ENCODE measurements at places on chromosomes 4 and X.

- DNase-seq: no peak
These were observed 13.1 kb upstream of the FAM13A start for GRCh38 chr4:89070041-89070440.

DNA sequence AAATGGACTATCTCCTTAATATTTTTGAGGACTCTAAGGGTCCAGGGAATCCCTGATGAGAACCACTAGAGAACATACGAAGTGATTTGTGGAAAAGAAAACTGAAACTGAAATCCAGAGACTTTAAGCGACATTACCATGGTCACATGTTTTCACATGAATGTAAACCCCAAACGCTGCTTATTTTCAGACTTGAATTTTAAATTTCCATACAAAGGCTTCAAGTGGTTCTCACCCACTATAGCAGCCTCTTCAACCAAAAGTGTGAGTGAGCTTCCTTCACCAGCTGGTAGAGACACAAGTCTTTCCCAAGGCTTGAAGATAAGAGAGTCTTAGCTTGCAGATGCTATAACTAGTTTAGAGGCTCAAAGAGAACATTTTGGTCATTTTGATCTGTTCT, 232.7 kb downstream of the MGST2 start:
- no peak for DNase-seq

- peak; percentile 6 for DNase-seq
These were observed 87.2 kb downstream of the AREG start for GRCh38 chr4:74531963-74532794.

DNA sequence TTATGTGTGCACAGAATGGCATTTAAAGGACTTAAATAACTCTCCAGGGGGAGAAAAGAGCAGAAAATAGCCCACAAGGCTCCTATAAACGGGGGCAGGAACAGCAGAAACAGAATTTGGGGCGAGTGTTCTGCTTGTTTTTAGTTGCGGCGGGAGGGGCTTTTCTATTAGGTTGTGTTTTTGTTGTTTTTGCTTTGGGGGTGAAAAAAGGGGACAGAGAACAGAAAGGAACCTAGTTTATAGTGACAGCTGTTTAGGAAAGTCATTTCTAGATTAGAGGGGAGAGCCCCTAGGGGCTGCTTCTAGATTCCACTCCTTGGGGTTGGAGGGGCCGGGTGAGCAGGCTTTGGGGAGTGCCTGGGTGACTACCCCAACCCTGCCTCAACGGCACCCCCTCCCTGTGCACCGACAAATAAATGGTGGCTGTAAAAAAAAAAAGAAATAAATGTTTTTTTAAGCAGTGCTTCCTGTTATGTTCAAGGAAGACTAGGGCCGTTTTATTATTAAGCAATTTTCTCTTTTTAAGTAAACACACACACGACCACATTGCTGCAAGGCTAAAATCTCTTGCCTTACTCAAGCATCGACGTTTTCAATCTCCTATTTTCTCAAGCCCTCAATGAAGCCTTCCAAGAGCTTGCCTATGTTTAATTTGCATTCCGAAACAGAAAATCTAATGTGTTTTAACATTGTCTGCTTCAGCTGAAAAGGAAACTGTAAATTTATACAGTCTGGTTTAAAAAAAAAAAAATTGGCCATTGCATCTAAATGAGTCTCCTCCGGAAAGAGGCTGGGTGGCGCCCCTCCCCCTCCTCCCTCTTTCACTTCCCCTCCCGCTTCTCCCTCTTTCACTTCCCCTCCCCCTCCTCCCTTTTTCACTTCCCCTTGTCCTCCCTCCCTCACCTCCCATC, 123.3 kb upstream of the TBL1X start:
- no peak for DNase-seq

GRCh38 chr4:84697615-84698201, 114.8 kb downstream of the CDS1 start:
- no peak for DNase-seq

DNA sequence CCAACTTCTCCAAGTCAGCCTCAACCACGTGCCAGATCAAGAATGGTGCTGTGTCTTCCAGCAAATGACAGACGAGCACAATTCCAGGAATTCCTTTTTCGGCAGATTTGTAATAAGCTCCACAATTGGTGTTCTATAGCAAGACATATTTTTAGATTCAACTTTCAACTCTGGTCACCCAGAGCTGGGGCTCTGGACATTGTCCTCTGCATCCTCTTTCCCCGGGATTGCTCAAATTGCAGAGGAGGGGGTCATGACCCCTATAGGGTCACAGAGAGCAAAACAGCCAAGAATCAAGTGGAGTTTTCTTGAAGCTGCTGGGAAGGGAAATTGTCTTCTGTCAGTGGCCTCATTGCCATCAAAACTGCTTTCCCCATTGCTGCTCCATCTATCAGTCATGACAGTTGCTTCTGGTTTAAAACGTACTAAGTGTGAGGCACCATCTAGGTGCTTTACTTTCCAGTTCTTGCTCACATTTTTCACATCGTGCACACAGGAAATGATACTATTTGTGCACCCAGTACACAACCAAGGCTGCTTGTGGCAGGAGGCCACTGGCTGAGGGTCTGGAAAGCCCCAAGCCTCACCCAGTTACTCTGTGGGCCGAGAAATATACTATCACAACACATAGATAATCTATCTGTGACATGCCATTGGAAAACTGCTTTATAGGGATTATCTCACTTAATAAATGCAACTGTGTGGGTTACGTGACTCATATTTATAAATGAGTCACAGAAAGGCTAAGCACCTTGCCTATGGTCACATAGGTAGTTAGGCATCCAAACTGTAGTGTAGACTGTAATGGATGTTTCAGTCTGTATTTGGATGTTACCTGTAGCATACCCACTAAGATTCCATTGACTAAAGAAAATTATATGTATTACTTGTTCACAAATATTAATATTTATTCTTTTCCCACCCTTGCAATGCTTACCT, 91.7 kb upstream of the PHOX2B start:
- DNase-seq: no peak

DNA sequence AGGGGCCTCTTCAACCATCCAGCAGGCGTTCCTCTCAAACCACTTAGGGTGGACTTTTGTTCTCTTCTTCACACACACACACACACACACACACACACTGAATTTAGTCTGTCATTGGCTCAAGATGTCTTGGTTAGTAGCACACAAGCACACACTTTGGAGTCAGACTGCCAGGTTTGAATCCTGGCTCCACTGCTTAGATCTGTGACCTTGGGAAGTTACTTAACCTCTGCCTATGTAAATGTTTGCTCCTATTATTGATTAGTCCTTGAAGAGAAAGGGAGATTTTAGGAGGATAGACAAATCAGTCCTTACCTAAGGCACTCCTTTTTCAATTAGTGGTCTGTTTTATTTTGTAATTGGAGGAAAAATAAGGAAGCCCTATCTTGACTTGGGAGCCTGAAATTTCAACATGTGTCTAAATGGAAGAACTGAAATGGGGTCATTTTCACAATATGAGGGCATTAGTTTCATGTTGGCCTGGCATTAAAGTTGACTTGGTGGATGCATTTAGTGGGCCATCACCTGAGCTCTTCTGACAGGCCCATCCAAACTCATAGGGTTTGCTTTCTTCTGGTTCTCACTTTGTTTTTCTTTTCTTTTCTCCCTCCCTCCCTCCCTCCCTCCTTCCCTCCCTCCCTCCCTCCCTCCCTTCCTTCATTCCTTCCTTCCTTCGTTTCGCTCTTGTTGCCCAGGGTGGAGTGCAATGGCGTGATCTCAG, 13.3 kb upstream of the TMEM131L start:
- DNase-seq: no peak

GRCh38 chrX:71532078-71532752, 689 bp upstream of the OGT start:
- no peak for DNase-seq

- no peak for DNase-seq
These were observed 1.8 kb downstream of the CPEB2 start for GRCh38 chr4:15003891-15004738.

GRCh38 chr4:95835672-95836071, 4.2 kb upstream of the PDHA2 start:
- no peak for DNase-seq

GRCh38 chrX:48468693-48469691, 1.1 kb downstream of the SLC38A5 start:
- no peak for DNase-seq

DNA sequence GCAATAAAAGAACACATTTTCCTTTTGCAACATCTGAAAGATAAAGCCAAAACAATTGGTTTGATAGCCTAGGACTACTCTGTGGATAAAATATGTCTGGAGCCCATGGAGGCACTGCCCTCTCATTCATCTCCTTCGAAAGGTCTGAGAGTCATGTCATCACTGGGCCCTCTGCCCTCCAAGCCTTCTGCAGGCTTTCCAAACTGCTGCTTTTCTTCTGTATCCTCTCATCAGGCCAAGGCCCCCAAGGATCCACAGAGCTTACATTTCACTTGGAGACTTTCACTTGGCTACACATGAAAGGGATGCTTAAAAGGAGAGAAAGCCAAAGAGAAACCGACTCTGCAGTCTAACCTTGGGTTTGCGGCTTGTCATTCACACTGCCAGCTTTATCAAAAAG, 109.9 kb downstream of the SH3RF1 start:
- no peak for DNase-seq

- DNase-seq: no peak
These were observed 435.7 kb upstream of the FMR1 start for GRCh38 chrX:147476008-147476407.

GRCh38 chr4:7295197-7295910, 103.0 kb downstream of the SORCS2 start:
- no peak for DNase-seq

GRCh38 chr4:31787701-31788100, 1067.5 kb downstream of the PCDH7 start:
- DNase-seq: no peak

GRCh38 chr4:42816189-42816879, 76.2 kb upstream of the GRXCR1 start:
- DNase-seq: no peak
